ENCODE measurements at places on chromosomes 2 and 18.

DNA sequence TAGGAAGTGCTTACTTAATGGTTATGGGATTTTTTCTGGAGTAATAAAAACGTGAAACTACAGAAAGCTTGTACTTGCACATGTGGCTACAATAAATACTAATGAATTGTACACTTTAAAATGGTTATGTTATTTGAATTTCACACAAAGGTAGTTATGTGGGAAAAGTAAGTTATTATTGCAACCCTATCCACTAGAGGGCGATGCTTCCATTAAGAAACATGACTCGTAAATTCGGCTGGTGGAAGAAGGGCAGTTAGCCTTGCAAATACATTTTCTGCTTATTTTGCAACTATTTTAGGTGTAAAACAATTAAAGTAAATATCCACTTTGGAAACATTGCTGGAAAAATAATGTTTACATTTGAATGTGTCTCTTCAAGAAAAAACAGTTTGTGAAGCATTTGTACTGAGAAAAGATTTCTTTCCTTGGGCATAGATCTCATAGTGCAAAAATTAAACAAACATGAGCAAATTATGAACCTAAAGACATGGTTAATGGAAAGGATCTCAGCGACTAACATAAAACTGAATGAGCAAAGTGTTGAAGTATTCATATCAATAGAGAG, 68.1 kb upstream of the CSRNP3 start:
- DNase-seq = no peak

DNA sequence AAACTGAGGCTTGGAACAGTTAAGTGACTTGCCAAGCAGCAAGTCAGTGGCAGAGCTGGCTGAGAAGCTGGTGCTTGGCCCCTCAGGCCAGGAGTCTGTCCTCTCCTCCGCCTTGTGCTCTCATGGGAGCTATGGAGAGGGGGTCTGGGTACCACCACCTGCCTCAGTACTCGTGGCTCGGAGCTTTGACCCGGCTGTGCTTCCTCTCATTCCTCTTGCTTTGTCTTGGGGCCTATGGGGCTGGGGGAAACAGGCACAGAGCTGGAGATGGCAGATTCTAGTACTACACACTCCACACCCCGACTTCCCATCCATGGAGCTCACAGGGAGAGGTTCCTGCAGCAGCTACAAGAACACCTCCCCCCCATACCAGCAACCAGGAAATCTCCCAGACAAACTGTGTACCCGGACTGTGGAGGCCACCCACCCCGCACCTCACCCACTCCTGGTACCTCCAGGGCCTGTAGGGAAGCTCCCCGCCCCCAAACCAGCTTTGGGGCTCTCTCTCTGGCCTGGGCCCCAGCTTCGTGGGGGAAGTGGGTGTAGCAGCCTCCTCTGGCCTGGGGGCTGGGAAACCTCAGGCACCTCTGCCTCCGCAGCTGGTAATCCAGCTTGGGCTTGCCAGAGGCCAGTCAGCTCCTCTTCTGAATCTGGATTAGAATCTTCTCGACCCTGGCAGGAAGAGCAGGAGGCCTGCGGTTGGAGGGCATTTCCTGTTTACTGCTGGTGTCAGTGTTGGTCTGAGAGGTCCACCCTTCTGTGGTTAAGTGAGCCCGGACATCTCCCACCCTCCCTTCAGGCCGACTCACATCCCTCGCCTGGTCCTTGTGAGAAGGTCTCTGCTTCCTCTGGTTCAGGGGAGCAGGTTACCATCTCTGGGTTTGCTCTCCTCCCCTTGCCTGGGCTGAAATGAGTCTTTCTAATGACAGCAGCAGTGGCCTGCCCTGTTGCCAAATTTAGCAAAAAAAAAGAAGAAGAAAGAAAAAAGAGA, 22.3 kb upstream of the RHOB start:
- DNase-seq = no peak

GRCh38 chr2:70553334-70553583, 367 bp downstream of the TGFA start:
- DNase-seq = no peak

GRCh38 chr18:62844850-62845643, 129.7 kb downstream of the PHLPP1 start:
- DNase-seq = no peak
